Cortex of kidney (tissue), 1 donor: ENCODE measurements at places on chromosomes 13 and 19.
A peak's percentile ranks its signal among the peaks of the same experiment; 100 is the strongest.

- no peak for DNase-seq
These were observed 12.0 kb downstream of the FPR2 start for GRCh38 chr19:51772977-51773376.

- no peak for DNase-seq
These were observed 62.5 kb downstream of the RFX2 start for GRCh38 chr19:6047741-6048251.

DNA sequence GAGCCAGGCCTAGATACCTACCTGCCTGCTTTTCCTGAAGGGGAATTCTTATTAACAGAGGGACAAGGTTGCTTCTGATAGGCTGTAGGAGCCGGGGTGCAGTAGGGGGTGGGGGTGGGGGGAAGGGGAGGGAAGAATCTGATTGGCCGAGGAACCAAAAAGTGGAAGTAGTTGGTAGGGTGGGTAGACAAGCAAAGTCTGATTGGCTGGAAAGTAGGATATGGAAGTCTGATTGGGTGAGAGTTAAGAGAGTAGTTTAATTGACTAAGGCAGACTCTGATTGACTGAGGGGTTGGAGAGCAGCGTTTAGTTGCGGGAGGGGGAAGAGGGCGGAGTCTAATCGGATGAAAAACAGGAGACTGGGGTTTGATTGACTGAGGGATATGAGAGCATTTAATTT, 9.4 kb upstream of the CYP4F22 start:
- no peak for DNase-seq

- no peak for DNase-seq
These were observed 127.7 kb downstream of the UQCRFS1 start for GRCh38 chr19:29085206-29085605.

- no peak for DNase-seq
These were observed 57.9 kb downstream of the ELF1 start for GRCh38 chr13:40961214-40961613.

- no peak for DNase-seq
These were observed 9.4 kb upstream of the NUP62 start for GRCh38 chr19:49938662-49939061.

GRCh38 chr13:24360106-24360505, 50.7 kb downstream of the C1QTNF9 start:
- no peak for DNase-seq

DNA sequence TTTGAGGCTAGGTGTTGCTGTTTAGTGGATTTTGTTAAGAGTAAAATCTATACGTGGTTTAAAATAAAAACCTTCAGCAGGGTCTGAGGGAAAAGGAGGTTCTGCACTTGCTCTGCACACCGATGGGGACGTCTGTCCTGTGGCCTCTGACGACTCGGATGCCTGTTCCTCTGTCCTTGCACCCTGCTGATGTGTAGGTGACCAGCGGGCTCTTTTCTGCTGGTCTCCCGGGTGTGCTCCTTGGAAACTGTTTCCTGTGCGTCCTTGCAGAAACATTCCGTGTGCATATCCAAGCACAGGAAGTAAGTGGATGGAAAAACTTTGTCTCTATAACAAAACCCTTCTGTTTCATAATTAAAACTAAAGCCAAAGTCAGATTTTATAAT, 3.8 kb downstream of the ATP4B start:
- DNase-seq = no peak

DNA sequence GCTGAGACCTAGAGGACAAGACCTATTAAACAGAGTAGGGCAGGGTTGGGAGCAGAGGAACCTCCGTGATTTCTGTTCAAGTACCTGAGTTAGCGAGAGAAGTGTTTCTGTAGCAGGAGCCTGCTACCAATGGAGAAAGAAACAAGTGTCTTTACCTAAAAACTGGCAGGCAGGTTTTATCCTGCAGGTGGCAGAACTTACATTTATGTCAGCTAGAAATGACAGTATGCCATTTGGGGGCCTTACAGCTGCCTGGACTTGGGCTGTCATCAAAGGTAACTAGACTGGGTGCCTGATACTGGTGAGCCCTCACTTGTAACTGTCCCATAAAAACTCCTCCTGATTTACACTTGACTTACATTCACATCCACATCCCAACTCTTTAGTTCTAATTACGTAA, 185.3 kb upstream of the MIR17HG start:
- DNase-seq = no peak

DNA sequence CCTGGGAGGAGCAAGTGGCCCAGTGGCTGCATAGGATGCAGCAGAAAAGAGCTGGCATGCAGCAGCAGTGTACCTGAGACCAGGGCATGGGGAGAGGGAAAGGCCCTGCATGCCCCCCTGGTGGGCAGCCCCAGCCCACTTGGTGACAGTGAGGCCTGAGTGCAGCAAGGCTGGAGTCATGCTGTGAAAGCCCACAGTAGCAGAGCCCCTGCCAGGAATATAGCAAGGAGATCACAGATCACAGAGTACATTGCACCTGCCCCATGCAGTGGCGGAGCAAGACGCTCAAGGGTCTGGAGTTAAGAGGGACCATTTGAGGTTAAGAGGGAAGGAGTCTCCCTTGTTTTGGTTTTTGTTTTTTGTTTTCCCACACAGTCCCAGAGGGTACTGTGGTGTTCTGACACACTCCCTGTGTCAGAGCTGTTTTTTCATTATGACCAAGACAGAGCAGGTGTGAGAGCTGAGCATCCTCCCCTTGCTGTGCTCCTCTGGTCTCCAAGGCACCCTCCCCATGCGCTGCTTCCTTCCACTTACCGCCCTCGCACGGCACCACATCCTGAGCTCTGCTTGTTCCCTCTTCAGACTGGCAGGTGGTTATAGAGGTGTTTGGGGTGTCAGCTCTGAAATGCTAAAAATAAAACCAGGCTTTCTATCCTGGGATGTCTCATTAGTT, 85.0 kb upstream of the UBL3 start:
- DNase-seq = no peak

DNA sequence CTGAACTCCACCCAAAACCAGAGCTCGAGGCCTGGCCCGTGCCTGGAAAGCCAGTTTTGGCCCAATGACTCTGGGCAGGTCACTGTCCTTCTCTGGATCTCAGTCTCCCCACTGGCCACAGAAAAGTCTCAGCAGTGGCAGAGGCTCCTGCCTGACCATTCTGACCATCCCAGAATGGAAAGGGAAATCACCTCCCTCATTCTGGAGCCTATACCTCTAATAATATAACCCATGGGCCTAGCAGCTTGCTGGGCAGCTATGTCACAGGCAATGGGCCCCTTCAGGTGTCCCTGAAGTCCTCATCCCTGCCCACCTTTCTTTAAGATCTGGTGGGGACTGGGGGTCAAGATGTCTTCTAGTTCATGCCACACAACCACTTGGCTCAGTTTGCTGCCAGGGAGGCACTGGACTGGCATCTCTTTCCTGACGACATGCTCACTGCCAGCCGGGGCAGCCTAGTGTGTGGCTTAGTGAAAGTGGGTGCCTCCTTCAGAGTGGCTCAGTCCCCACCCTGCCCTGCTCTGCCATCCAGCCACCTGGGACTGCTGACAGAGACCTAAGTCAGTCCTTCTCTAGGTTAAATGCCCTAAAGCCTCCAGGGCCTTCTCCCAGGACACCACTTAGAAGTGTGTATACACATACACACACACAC, 62.6 kb downstream of the AP1M1 start:
- no peak for DNase-seq

GRCh38 chr13:32362574-32362973, 47.3 kb downstream of the BRCA2 start:
- DNase-seq = no peak

DNA sequence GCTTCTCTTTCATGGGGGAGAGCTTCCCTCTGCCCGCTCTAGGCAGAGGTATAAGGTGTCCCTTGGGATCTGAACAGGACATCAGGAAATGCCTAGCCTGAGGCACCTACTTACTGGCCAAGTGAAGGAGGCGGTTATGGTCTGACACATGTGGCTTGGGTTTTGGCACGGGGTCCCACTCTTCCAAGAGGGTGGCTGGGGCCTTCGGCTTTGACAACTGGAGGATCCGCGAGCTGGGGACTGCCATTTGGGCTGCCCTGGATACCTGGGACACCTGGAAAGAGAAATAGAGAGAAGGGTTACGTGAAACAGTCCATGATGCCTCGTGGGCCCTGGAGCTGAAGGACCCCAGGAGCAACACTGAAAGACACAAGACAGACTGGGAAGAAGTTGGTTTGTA, 22.4 kb upstream of the MIER2 start:
- DNase-seq = no peak

DNA sequence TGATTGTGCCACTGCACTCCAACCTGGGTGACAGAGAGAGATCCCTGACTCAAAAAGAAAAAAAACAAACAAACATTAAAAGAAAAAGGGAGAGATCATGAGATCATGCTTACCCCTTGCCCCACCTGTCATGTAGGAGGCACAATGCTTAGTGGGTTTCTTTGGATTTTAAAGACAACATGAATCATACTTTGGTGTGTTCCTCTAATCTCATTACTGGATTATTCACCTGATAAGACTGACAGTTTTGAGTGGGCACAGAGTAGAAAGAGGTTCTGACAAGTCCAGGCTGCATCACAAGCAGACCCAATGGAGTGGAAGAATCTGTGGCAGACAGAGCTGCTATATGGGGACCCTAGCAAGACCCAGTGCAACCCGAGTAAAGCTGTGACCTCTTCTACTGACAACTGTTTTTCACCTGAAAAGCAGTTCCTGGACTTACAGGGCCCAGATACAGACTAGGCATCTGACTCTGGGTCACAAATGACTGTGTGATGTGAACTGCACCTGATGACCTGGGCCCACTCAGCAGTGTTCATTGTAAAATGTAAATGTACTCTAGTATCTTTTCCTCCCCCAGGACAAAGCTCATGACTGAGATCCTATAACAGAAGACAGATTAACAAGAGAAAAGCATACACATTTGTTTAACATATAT, 28.9 kb upstream of the USP12 start:
- no peak for DNase-seq

- DNase-seq = peak; percentile 91
These were observed at the start of gene SYMPK for GRCh38 chr19:45862564-45863334. TSS of gene SYMPK (minus strand) at chr19:45863147. CDS start at chr19:45854495, 8,652 bp downstream.

- DNase-seq = peak; percentile 65
These were observed at the start of gene SNRPD2 for GRCh38 chr19:45691516-45692186. TSS of gene SNRPD2 (minus strand) at chr19:45691953. CDS start at chr19:45691888, 65 bp downstream.

DNA sequence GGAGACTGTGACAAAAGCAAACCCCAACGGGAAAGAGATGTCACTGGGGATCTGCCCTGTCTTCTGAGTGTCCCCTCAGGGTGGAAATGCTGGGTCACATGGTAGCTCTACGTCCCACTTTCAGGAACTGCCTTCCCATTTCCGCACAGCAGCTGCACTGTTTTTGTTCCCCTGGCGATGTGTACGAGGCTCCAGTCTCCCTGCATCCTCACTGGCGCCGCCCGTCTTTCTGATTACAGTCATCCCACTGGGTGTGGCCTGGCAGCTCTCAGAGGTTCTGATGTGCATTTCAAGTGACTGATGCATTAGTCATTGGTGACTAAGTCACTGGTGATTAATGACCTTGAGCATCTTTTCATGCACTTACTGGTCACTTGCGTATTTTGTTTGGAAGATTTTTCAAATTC, 21.2 kb downstream of the PCID2 start:
- no peak for DNase-seq

DNA sequence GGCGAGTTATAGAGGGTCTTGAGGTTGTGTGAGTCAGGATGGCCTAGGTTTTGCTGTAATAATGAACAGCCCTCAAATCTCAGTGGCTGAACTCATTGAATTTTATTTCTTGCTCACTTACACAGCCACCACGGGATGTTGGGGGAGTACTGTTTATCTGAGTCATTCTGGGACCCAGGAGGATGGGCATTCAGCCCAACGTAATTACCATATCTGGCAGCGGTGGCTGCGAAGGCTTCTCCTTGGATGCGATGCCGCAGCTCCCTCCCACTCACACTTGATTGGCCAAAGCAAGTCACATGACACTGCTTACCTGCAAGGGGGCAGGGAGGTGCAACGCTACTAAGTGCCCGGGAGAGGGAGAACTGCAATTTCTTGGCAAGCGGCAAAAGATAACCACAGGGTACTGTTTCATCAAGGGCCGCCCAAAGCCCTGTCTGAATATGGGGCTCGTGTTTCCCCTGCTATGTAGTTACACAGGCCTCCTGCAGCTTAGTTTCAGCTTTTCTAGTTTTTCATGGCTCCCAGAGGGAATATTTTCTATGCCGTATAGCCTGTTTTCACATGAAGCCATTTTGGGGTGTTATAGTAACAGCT, 19.9 kb downstream of the ZSWIM9 start:
- DNase-seq = no peak

DNA sequence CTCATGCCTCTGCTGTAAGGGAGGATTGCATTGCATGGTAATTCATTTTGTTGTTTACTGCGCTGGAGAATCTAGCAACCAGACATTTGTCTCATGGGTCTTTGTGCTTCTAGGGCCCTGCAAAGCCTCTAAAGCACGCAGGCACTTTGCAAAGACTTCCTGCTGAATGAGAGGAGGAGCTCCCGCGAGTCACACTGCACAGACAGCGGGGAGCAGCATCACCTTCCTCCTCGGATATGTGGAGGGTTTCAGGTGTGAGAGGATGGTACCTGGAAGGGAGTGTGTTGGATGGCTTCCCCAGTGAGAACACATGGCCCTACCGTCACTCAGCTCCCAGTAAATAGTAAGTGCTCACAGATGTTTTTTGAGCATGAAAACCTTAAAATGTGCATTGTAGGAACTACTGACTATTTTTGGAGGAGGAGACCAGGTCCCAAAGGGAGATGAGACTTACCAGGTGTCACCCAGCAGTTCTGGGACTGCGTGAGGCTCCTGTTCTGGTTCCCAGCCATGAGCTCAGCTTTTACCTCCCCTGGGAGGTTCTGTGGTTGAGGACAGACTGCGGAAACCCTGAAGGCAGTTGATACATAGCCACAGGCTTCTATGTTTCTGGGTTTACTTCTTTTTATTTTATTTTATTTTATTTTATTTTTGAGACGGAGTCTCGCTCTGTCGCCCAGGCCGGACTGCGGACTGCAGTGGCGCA, 278.0 kb downstream of the FGF9 start:
- no peak for DNase-seq

DNA sequence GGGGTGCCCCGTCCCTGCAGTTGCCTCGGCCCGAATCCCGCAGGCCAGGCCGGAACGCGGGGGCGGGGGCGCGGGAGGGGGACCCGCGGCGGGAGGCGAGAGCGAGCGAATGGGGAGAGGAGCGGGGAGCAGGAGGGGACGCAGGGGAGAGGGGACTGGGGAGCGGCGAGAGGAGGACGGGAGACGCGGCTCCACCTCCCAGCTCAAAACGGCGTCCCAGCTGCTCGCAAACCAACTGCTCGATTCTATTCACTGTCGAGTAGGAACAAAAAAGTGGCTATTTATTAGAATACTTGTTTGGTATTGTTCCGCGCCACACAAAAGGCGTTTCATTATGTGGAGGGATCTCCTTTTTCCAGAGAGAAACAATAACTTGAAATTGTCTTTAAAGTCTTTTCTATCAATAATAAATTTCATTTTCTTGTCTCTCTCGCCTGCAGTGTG, 10.6 kb upstream of the SOX1 start:
- DNase-seq = no peak

- DNase-seq = no peak
These were observed 3.2 kb upstream of the SYDE1 start for GRCh38 chr19:15104003-15104402.

DNA sequence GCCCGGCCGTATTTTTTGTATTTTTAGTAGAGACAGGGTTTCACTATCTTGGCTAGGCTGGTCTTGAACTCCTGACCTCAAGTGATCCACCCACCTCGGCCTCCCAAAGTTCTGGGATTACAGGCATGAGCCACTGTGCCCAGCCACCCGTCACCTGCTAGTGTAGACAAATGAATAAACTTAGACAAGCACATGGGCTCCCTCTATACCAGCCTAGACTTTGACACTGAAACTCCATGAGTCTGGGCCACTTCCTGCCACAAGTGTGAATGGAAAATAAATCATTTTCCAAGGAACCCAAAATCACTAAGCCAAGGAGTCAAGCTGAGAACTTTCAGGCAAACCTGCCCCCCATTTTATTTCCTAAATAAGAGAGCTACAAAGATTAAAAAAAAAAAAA, 27.0 kb upstream of the TPT1 start:
- DNase-seq = no peak

GRCh38 chr19:21047716-21048115, 27.3 kb downstream of the ZNF430 start:
- no peak for DNase-seq
